ENCODE measurements at places on chromosomes 3 and 15. TPM values are rescaled to one million over a fixed set of nuclear protein-coding genes. Genes with fewer than 3 reads are reported as not detected.

Gene CCR9
- polyA plus RNA-seq: not detected

Gene ILDR1
- not detected for polyA plus RNA-seq

Gene OSTN
- not detected for polyA plus RNA-seq

Gene UTS2B
- polyA plus RNA-seq: 0.61 TPM

Gene GRAMD2A
- polyA plus RNA-seq: not detected

Gene PLCB2
- 1.1 TPM for polyA plus RNA-seq

Gene MYO9A
- 11.2 TPM for polyA plus RNA-seq

Gene GOLGA8K
- not detected for polyA plus RNA-seq

Gene CFAP91
- not detected for polyA plus RNA-seq

Data from GM23248 (cell line).